Vagina (tissue), 2 donors: ENCODE measurements at places on chromosomes 4 and X. TPM values are rescaled to one million over a fixed set of nuclear protein-coding genes. Genes with fewer than 3 reads are reported as not detected.

PGAM4 gene
- total RNA-seq, result not detected

CSTF2 gene
- total RNA-seq, result 9.3 TPM

TBC1D19 gene
- total RNA-seq, result 10.8 TPM

PRKG2 gene
- total RNA-seq, result 0.49 TPM

SAGE1 gene
- not detected for total RNA-seq

PCDH19 gene
- 3.4 TPM for total RNA-seq

CHIC1 gene
- 9.1 TPM for total RNA-seq

EVC2 gene
- total RNA-seq, result 23.8 TPM

TEC gene
- 9.3 TPM for total RNA-seq

APLN gene
- total RNA-seq, result not detected
